GM12892 (cell line): ENCODE measurements at places on chromosomes 11 and 22.
A peak's percentile ranks its signal among the peaks of the same experiment; 100 is the strongest.

GRCh38 chr11:88016392-88017170, 158.7 kb downstream of the RAB38 start:
- no peak for DNase-seq

DNA sequence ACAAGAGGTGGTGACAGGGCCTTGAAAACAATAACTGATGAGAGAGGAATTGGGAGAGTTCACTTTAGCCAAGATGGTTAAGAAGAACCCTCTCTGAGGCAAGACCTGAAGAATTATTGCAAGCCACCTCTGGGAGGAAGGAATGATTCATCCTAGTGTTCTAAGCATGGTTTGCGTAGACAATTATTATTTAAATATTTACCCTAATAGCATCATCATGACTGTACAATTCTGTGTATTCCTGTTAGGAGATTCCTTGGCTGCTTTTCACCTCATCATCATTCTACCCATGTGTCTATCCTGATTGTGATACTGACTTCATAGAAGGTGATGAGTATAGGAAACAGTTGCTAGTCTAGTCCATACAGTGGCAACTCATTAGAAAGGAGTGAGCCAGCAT, 264.4 kb downstream of the DDX10 start:
- no peak for DNase-seq

GRCh38 chr11:44453871-44454270, 111.6 kb upstream of the CD82 start:
- no peak for DNase-seq

DNA sequence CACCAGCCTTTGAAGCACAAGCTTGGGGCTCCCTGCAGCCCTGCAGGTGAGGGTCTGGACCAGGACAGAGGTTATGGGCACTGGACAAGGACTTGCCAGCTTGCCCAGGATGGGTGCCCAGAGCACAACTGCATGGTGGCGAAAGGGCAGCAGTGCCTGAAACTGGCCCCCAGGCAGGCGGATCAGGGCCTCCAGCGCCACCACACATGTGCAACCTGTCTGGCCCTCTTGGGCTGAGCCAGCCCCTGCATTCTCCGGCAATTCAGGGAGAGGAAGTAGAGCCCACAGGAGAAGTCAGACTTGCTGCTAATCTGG, 18.8 kb downstream of the MB start:
- no peak for DNase-seq

DNA sequence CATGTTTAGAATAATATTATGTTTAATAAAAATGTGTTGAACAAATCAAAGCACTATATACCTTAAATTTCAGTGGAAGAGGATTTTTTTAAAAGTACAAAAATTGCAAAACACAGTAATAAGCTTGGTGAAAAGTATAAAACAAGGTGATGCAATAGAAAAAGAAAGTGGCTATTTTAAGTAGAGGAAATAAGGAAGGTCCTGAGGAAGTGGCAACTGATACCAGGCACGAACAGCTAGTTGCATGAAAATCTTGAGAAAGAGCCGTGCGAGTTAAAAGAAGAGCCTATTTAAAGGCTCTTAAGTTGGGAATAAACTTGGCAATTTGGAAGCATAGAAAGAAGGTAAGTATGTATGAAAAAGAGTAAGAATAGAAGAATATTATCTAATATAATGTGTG, 1679.3 kb downstream of the LRRC4C start:
- DNase-seq: no peak

GRCh38 chr11:127997594-127997993, 589.8 kb downstream of the ETS1 start:
- no peak for DNase-seq

- no peak for DNase-seq
Measured at GRCh38 chr11:72599325-72600117, 74.7 kb downstream of the PDE2A start.

DNA sequence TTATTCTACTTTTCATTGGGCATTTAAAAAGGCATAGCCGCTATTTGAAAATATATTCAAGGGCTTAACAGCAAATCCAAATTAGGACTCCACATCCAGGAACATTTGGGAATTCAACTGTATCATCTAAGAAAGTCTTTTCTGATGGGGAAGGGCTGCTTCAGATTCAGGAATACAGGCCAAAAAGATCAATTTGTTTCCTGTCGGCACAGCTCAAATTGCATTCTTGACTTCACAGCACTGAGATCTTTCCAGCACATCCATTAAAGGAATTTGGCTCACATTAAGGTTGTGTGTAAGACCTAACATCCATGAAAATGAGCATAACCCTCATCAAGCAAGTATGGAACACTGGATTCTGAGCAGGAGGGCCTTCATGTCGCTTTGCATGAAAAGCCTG, 1169.5 kb upstream of the CCDC90B start:
- no peak for DNase-seq

DNA sequence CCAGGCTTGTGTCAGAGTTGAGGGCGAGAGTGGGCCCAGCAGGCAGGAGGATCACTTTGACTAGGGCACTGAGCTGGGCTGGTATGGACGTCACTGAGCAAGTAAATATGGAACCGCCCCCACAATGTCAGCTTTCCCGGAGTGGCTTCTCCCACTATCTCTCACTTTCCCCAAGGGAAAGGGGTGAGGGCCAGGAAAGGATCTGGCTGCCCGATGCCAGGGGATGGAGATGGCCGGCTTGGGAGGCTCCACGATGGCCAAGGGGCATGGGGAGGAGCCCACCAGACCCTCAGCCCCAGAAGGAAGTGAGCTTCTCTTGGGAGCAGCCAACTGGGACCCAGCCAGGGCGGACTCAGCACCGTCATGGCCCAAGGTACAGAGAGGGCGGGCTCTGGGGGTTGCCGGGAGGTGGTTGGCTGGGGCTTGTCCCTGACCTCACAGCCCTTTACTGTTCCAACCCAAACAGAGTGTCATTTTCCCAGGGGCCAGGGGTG, 8.7 kb downstream of the PRDM11 start:
- no peak for DNase-seq

GRCh38 chr11:63699896-63700295, 18.6 kb downstream of the RTN3 start:
- no peak for DNase-seq

- no peak for DNase-seq
Measured at GRCh38 chr11:2541881-2542361, 97.1 kb downstream of the KCNQ1 start.

- DNase-seq: peak; percentile 52
Measured at GRCh38 chr22:45863981-45864751, 112.8 kb downstream of the WNT7B start.

DNA sequence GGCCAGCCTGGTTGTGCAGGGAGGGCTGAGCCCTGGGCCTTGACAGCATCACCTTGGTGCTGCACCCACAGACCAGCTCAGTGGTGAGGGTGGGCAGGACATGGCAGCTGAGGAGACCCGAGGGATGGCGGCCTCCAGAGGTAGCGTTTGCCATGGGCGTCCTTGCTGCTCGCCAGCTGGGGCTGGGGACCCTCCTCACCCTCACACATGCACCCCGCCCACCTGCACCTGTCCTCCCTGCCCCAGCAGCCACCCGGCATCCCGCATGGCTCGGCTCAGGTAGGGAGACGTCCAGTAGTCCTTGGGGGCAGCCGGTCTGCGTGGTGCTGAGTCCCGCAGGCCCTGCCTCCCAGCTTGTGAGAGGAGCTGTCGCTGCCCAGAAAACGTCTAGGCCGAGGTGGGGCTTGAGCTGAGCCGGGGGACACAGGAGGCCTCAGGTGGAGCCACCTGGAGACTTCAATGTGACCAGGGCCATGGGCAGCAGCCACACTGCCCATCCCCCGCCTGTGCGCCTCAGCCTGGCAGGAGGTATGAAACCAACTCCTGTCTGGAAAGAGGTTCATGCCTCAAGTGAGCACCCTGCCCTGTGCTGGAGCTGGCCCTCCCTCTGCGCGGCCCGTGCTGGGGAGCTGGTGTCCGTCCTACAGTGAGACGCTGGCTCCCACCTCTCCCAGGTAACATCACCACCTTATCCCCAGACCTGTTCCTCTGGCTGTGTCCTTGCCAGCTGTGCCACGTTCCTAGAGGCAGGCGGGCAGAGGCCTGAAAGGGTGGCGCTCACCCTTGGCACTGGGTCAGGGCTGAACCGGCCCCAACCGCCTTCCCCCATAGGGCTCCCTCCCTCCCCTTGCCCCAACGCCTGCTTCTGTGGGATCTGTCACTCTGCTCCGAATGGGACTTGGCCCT, 3.3 kb upstream of the TRABD start:
- DNase-seq: no peak

- DNase-seq: no peak
Measured at GRCh38 chr11:119483881-119484371, 61.0 kb upstream of the THY1 start.

- DNase-seq: no peak
Measured at GRCh38 chr22:44449061-44449682, 48.9 kb downstream of the RTL6 start.

DNA sequence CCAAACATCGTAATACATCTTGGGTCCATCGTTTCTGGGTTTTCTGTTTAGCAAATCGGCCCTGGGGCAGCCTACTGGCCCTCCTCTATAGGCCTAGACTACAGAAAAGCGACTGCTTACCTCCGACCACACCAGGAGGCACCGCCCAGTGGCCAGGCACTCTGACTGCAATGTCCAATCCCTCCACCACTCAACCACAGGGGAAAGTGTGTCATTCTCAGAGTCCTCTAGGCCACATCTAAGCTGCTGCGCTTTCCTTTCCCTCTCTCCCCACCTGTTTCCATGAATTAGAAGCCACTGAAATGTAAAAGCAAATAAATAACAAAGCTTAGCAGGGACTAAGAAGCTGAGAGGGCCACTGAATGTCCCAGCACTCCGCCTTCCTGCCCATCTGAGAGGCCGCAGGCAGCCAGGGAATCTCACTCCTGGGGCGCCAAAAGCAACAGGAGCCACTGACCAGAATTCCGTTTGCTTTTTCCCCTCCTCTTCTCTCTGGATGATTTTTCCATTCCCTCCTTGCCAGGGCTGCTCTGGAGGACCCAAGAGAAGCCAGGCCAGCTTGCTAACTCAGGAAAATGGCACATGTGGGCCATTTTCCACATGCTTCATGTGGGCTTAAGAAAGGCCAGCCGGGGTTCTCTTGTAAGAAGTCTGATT, 50.1 kb upstream of the FLI1 start:
- no peak for DNase-seq

DNA sequence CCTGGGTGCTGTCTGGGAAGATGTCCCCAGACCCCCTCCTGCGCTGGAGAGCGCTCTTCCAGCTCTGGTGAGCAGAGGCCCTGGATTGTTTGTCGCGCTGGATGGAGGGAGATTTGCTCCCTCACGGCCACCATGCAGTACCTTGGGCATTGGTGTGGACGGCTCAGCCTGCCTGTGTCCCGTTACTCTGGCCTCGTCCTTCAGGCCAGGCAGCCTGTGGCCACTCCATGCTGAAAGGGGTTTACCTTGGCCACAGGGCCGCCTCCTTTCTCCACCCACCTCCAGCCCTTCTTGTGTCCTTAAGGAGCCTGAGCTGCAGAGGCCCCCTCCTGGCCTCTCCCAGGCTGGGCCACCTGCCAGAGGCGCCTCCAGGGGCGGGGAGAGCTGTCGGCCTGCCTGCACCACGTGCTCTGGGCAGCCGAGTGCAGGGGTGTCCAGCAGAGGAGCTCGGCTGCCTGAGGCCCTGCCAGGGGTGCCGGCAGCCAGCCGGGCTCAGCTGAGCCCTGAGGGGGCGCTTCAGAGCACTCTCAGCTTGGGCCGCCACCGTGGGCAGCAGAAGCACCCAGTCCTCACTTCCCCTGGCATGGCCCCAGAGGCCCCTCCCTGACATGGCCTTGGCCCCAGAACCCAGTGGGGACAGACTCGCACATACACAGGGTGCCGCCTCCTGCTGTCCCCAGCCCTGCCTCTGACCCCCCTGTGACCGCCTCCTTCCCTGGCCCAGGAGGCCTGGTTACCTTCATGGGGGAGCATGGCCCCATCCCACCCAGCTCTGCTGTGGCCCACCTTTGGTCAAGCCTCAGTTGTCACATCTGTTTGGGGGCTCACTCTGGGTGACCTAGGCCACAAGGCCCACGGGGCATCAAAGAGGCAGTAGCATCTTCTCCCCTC, 3.4 kb downstream of the CCND1 start:
- no peak for DNase-seq

DNA sequence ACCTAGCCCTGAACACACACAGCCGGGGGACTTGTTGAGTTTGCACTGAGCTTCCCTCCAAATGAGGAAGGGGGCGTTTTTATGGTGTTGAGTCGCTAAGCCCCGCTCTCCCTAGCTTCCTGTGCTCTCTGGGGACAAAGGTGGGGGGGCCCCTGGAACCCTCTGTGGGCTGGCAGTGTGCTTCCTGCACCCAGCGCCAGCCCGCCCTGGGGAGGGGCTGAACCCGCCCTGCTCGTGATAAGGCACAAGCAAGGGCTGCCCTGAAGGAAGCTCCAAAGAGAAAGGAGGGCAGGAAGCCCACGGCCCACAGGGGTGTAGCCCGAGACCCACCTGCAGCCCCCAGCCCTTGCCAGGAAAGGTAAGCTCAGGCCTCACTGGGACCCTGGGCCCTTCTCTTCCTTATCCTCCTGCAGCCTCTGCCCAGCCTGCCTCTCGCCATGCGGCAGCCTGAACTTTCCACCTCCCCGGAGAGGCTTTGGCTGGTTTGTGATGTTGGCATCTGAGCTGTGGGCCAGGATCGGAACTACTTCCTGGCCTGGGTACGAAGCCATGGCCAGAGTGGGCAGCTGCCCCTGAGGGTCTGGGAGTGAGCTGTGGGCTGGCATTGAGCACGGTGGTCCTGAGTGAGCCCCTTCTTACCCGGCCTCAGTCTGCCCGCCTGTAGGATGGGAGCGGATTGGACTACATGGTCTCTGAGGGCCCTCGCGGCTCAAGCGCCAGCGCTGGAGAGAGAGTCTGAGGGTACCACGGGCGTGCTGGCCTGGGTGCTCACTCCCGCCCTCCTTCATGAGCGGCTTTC, at the start of gene FERMT3:
TSS of gene FERMT3 (plus strand) at position 265 of the 799 bp plus-strand sequence. CDS start 644 bp downstream, outside the sequence.
- peak; percentile 72 for DNase-seq

GRCh38 chr11:77073328-77074001, 6.7 kb downstream of the CAPN5 start:
- DNase-seq: peak; percentile 12

DNA sequence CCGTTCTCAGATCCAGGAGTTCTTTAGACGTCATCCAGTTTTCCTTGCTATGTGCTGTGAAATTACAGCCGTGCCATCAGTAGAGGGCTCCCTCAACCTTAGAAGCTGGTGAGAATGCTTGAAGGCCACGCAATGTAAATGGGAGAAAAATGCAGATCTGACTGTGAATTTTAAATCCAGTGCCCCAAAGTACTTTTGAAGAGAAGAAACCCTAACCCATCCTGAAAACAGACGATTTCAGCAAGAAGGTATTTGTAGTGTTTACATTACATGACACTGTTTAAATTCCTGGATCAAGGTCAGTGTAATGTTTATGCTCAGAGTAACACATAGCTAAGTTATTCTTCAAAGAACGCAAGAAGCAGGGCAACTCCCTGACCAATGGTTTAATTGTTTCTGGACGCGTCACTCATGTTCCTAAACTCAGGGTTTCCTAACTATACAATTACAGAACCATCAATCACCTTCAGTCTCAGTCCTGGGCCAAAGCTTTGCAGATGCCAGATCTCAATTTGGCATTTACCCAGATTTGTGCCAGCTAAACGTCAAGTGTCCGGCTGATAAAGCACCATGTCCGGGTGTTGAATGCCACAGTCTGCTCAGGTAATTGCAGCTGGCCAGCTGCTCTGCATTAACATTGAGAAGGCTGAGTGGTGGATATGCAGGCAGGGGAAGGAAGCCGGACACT, 38.2 kb downstream of the ADAMTS8 start:
- no peak for DNase-seq

- DNase-seq: no peak
Measured at GRCh38 chr11:76368490-76368889, 12.4 kb downstream of the THAP12 start.
